Esophagus mucosa (tissue), 1 donor: ENCODE measurements at places on chromosomes 6 and 20. TPM values are rescaled to one million over a fixed set of nuclear protein-coding genes. Genes with fewer than 3 reads are reported as not detected.

GRCh38 chr6:31871046-31871659 lies 7.6 kb downstream of the SLC44A4 start:
- ATAC-seq, result no peak

DNA sequence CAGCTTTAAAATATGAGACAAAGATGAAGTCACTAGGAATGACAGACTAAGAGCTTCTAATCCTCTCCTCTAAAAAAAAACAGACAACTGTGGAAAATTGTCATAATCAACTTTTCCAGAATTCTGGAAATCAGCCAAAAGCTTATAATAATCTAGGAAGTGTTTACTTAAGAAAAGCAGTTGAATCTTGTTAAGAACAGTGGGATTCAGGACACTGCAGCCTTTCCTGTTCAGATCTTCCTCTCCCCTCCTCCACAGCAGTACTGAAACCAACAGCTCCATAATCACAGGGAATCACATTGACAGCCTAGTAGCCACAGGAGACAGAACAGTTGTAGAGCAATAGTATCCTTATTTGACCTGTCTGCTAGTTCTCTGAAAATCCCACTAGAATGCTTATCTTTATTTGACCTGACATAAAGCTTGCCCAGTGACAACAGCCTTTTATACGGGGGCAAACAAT lies 41.6 kb downstream of the IBTK start:
- ATAC-seq, result no peak

DNA sequence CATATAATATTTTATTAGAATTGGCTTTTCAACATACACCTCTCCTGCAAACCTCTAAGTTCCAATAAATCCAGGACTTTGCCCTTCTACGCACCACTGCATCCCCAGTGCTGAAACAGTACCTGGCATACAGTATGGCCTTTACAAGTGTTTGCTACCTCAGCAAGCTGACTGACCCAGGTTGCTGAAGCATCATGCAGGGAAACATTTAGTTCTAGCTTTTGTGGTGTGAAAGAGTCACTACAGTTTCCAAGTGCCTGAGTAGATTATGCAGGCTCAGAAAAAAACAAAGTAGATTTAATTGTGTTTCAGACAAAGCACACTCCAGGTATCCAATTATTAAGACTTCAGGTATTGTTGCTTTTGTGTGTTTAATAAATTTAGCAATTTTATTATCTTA lies 614.2 kb upstream of the NRSN1 start:
- no peak for ATAC-seq

Gene STK4
- total RNA-seq, result 15.8 TPM

Gene C6orf120
- total RNA-seq, result 11.4 TPM

Gene MDN1
- total RNA-seq, result 21.6 TPM

Gene PPP1R16B
- total RNA-seq, result 2.3 TPM
